ENCODE measurements at places on chromosomes 11 and 22. TPM values are rescaled to one million over a fixed set of nuclear protein-coding genes. Genes with fewer than 3 reads are reported as not detected.

Gene TLCD5
- total RNA-seq = 4.9 TPM

Gene OR4D6
- not detected for total RNA-seq

Gene MMP10
- total RNA-seq = 1.5 TPM

Gene PPP6R3
- total RNA-seq = 47.2 TPM

Gene MS4A15
- not detected for total RNA-seq

Gene SLC6A5
- total RNA-seq = not detected

Gene YPEL4
- total RNA-seq = 0.32 TPM

Gene EML3
- 24.4 TPM for total RNA-seq

Gene PTGDR2
- total RNA-seq = 0.05 TPM

Gene IL18
- total RNA-seq = 94.3 TPM

Gene WBP2NL
- not detected for total RNA-seq

Gene XKR3
- not detected for total RNA-seq

Gene UBQLN3
- total RNA-seq = not detected

Gene PHLDA2
- total RNA-seq = 98.6 TPM

Gene FAT3
- 0.08 TPM for total RNA-seq

Gene POLDIP3
- total RNA-seq = 40.0 TPM

Gene PHOX2A
- total RNA-seq = not detected

Gene OR52E1
- total RNA-seq = not detected

Gene BTBD18
- not detected for total RNA-seq

Gene CDCA5
- 71.6 TPM for total RNA-seq

Gene MYH9
- 166 TPM for total RNA-seq

Gene PKNOX2
- not detected for total RNA-seq

Gene CRACR2B
- 3.0 TPM for total RNA-seq

Gene SHANK3
- total RNA-seq = 4.6 TPM

Gene ANO1
- total RNA-seq = 0.82 TPM

Gene NRGN
- total RNA-seq = 10.5 TPM

Gene PHETA2
- total RNA-seq = not detected

Gene PITPNM1
- 60.6 TPM for total RNA-seq

Gene UPK3A
- not detected for total RNA-seq

Gene TRIM51
- not detected for total RNA-seq

Gene ALX4
- 4.1 TPM for total RNA-seq

All from A549 treated with RU486 at 1 μM for 4 hours (cell line).